ENCODE measurements at places on chromosomes 5 and 9.

DNA sequence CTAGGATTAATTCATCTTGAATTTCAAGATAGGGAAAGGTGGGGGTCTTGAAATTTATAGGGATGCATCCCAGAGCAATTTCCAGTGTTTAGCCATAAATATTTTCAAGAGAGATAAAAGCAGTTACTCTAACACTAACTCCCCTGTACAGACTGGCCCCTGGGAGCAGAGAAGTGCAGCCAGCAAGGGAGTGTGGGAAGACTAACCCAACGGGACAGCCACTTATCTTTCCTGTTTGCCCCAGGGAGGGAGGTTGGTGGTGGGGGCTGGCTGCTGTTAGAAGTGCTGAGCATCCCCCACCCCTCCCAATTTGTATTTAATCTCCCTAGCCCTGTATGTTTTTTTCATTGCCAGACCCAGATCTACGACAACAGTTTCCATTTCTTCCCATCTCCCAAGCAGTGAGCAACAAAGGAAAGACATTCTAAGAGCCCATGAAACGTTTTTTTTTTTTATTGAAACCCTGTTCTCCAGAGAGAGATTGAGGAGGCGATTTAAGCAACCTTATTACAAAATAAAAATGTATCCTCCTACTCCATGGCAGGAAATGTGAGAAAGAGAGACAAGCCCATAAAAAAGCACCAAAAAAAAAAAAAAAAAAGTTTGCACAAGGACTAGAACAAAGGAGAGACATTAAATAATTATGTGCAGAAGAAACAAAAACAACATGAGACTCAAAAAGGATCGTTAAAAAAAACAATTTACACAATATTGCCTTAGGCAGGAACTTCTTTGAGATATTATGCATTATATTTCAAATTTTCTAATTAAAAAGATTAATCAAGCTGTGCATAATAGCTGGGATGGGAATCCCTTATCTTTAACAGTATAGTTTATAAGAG lies 343.4 kb downstream of the ARHGEF28 start:
- no peak for DNase-seq

- DNase-seq: no peak
These were observed 73.6 kb upstream of the TGFBR1 start for GRCh38 chr9:99031319-99031718.

- no peak for DNase-seq
These were observed 40.6 kb upstream of the STARD4 start for GRCh38 chr5:111552896-111553295.

DNA sequence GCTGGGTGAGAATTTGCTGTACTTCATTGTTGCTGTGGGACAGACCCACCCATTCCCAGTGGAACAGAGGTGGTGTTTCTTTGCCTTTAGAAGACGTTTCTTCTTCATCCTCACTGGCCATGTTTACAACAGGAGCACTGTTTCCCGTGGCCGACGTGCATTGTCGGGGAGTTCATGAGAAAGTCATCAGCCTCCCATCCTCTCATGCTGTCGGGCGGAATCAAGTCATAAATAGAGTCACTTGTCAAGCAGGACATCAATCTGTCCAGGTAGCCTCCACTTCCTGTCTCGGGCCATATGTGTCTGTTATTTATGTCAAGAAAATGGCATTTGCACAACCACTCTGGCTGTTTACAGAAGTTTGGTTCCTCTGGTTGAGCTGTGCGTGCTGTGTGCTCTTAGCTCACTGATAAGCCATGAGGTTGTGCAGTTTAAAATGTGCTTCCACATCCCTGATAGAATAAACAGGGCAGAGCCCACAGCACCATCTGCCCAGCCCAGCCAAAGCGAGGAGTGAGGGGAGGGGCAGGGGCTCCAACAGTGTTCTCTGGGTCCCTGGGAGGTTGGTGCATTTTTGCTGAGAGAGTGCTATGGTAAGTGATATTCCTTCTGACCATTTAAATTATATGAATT lies 401.9 kb upstream of the IRX2 start:
- no peak for DNase-seq

GRCh38 chr9:125568621-125569020 lies 138.4 kb downstream of the MAPKAP1 start:
- no peak for DNase-seq

GRCh38 chr9:135120249-135120648 lies 32.8 kb downstream of the OLFM1 start:
- DNase-seq: no peak
